ENCODE measurements at places on chromosomes 7 and 10.

DNA sequence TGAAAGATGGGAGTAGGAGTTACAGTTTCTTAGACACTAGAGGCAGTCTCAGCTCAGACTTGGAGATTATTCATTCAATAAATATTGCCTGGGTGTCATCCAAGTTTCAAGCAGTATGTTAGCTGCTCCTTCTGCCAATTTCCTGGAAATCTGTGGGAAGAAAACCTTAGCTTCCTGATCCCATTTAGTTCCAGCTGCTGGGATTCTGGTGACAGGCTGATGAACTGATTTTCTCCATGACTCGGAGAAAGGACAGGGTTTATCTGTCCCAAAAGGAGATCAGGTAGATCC lies 95.8 kb downstream of the CLEC2L start:
- no peak for DNase-seq

GRCh38 chr10:71297343-71297742 lies 21.7 kb upstream of the SLC29A3 start:
- no peak for DNase-seq

DNA sequence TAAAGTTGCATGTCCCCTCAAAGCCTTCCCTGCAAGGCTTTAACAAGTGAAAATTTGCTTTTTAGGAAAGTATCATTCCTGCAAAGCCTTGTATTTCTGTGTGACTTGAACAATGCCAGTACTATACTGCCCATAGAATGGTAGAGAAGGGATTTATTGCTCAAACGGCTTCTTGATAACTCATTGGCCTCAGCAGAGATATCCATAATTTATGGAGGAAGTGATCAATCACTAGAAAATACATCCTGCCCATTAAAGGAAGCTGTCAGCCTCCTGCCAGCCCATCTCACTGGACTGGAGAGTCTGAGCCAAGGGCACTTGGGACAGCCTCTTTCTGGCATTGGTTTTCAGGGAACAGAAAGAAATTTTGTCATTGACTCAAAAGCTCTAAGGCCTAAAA lies 152.6 kb downstream of the XPNPEP1 start:
- no peak for DNase-seq

DNA sequence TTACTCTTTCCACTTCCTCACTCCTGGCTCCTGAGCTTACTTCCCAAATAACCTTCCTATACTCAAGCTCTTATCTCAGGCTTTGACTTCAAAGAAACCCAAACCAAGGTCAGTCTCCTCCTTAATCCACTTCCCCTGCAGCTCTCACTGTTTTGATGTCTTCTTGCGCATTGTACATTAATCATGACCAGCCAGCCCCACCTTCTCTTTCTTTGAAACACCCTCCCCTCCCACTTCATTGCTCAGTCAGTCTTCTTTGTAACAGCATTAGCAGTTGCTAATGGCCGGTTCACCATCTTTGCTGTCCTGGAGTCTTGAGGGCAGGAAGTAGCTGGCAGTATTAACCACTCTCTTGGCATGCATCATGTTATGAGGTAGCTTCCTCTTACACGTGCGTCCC lies 57.9 kb upstream of the CHCHD3 start:
- no peak for DNase-seq

- DNase-seq: no peak
These were observed 594 bp downstream of the ZNF503 start for GRCh38 chr10:75400771-75401568.

All from activated T-cell treated with anti-CD3 and anti-CD28 coated beads for 24 hours (primary cell).